Naive B cell (primary cell): ENCODE measurements at places on chromosomes 16 and 17.

GRCh38 chr16:84096447-84097005 lies 20.2 kb downstream of the MBTPS1 start:
- DNase-seq: no peak

- DNase-seq: no peak
Observed at GRCh38 chr17:63265526-63265925, 180.6 kb downstream of the CYB561 start.

DNA sequence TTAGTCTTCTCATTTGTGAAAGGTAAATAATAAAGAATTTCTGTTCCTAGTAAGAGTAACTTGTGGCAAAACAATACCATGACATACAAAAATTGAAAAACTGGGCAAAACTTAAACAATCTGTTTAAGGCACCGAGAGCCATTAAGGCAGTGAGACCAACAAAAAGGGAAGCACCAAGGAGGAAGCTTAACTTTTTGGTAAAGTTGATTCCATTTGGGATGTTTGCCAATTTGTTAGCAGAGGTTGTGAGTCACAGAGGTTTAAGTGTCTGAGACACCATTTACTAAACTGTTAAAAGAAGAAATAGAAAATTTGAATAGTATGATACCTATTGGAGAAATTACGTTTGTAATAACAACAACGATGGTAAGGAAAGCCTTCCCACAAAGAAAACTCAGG lies 4.9 kb downstream of the SLC35G3 start:
- no peak for DNase-seq

DNA sequence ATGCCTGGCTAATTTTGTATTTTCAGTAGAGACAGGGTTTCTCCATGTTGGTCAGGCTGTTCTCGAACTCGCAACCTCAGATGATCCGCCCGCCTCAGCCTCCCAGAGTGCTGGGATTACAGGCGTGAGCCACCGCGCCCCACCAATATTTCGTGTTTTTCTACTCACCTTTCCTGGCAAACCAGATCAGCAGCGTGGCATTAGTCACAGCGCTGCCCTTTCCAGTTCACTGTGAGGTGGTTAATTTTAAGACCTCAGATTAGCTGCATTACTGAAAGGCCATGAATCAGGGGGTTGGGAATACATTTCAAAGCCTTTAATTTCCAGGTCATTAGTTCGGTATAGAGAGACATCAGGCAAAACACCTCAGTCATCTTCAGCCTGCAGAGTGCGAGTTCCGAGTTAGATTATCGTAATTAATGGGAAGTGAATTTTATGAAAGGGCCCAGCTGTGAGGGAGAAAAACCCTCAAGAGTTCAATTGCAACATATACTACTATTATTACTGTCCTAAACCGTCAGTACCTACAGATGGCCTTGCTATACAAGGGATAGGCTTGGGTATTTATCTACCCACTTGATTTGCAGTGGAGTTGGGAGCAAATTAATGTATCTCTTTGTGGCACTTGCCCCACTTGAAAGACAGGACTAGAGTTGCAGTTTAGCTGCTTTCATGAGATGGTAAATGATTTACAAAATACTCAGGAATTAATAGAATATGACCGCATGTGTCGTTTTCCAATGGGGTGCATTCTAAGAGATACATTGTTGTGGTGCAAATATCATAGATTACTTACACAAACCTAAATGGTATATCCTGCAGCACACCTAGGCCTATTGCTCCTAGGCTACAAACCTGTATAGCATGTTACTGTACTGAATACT lies 2.1 kb upstream of the USP32 start:
- no peak for DNase-seq

DNA sequence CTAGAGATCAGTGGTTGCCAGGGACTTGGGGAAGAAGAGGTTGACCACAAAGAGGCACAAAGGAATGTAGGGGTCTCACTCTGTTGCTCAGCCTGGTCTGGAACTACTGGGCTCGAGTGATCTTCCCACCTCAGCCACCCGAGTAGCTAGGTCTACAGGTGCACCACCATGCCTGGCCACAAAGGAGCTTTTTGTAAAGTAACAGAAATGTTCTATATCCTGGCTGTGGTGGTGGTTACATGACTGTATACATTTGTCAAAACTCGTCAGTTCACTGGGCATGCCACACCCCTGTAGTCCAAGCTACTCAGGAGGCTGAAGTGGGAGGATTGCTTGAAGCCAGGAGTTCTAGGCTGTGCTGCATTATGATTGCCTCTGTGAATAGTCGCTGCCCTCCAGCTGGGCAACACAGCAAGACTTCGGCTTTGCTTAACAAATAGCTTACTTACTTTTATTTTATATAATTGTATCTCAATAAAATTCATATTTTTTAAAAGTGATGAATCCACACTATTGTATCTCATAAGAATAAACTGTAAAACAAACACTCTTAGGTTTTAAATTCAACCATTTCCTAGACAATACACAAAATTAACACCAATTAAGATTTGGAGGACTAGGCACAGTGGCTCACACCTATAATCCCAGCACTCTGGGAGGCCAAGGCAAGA lies 5.0 kb downstream of the SKA2 start:
- no peak for DNase-seq

DNA sequence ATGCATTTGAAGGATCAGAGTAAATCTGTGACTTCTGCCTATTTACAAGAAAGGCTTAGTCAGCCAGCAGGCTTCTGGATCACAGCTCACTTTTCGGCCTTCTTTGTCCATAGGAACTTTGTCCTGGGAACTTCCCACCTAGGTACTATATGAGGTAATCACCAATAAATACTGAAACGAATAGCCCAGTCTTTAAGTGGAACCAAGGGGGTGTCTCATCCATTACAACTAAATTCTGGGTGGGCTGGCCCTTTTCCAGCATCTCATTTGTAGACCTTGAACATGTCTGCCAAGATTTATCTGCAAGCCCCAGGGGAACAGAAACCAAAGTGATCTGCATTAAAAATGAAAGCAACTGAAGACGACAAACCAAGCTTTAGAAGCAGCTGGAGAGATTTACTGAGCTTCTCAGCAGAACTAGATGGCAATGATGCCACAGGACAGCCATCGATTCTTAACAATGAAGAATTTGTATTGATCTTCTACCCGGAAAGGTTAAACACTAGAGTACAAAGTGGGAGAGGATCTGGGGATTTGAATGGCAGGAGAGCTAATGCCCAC lies 55.5 kb downstream of the SNX11 start:
- no peak for DNase-seq

DNA sequence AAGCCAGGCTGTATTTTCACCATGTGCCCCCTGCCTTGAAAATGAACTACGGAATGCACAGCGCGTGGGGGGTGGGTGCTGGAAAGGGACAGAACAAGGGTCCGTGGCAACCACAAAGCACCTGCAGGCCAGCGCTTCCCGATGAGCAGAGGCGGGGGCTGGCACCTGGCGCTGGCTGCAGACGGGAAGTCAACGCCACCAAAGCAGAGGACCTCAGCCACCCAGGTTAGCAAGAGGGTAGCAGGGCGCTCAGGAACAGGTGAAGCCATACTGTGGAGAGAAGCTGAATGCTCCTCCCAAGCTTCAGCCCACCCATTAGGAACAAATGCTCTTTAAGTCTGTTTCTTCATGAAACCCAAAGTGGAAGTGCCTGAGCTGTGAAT lies 64.7 kb downstream of the KLHDC4 start:
- no peak for DNase-seq

- no peak for DNase-seq
Observed at GRCh38 chr17:55726440-55726839, 3.8 kb upstream of the TMEM100 start.

- DNase-seq: no peak
Observed at GRCh38 chr17:42460371-42460770, 1.7 kb downstream of the ATP6V0A1 start.

DNA sequence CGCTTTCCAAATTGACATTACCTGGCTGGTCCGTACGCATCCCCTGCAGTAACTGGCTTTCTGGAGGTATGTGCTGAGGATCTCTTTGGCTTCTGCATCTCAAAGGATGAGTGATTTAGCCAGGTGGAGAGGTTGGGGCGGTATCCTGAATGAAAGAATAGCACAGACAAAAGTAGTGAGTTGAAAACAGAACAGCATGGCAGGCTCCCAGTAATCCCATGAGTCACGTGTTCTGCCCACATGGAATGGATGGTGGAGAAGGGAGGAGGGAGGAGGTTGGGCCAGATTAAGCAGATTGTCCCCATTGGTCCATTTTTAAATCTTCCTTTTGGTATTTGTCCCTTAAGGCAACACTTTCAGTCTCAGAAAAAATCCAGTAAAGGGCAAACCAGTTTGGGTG lies 176.0 kb downstream of the WWOX start:
- no peak for DNase-seq

GRCh38 chr16:68249371-68249770 lies 4.2 kb downstream of the PLA2G15 start:
- DNase-seq: no peak

DNA sequence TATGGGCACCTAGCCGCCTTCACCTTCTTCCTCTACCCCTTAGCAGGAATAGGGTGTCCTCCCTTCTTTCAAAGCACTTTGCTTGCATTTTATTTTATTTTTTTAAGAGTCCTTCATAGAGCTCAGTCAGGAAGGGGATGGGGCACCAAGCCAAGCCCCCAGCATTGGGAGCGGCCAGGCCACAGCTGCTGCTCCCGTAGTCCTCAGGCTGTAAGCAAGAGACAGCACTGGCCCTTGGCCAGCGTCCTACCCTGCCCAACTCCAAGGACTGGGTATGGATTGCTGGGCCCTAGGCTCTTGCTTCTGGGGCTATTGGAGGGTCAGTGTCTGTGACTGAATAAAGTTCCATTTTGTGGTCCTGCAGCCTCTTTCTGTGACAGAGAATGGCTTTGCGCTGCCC lies 4.6 kb downstream of the TMUB2 start:
- DNase-seq: no peak

- no peak for DNase-seq
Observed at GRCh38 chr17:7929158-7930023, at the start of gene KCNAB3. Gene KCNAB3, minus strand, starts transcription at chr17:7929856. Its CDS starts 421 bp downstream, at chr17:7929435.

GRCh38 chr16:84467709-84468108 lies 36.8 kb downstream of the MEAK7 start:
- DNase-seq: no peak

- DNase-seq: no peak
Observed at GRCh38 chr16:58265480-58266052, 29.3 kb downstream of the PRSS54 start.

DNA sequence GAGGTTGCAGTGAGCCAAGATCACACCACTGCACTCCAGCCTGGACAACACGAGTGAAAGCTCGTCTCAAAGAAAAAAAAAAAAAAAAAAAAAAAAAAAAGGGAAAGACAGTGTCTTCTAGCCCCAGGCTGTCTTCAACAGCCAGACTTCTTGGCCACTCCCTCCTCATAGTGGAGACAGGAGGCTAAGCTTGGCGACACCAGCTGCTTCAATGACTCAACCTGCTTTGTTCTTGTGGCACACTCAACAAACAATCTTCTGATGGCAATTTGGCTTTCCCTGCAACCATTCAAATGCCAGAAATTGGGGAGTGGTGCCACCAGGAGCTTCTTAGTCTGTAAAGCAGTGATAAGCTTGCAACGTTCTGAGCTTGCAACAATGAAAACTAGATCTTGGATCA lies 290.4 kb upstream of the DYNLRB2 start:
- no peak for DNase-seq

DNA sequence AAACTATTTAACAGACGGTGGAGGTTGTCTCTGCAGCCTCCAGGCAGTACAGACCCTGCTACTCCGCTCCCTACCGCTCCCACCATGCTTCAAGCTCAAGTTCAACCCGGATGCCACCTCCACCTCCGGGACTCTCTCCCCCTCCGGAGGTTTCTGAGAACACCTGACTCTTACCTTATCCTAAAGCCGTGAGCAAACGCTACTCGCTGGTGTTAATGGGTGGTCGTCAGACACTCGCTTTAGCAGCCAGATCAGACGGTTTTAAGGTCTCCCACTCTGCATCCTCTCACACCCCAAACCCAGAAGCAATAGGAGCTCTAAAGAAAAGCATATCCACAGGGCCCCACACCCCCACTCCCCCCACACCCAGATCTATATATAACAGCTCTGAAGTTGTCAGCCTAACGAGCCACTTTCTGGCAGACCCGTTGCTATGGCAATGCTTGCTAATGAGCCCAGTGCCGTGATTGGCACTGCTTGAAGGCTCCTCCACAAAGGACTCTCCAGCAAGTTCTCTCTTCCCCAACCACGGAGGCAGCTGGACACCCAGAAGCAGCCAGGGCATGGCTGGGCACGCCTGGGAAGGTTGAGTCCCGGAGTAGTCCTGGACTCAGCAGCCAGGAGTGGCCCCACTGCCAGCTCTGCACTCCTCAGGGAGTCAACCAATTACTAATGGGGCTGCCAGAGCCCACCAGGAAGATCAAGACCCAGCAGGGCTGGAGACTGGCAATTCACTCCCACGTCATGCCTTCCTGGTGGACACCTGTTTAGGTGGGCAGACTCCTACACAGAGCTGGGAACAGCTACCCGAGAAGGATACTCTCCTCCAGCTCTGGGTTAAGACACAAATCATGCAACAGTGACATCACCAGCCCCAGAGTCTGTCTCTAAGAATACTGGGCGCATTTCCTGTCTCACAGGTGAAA lies 121.2 kb upstream of the RCVRN start:
- no peak for DNase-seq

- DNase-seq: peak; percentile 30
Observed at GRCh38 chr16:81616321-81617020, 162.6 kb upstream of the PLCG2 start.

DNA sequence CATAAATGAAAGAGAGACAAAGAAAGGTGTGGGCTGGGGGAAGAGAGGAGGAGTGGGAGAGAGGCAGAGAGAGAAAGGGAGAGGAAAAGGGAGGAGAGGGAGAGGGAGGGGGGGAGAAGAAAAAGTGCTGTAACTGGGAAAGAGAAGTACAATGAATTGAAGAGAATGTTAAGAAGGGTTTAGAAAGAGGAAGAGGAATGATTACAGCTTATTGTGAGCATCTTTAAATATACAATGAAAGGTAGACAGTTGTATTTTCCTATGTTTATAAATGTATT lies 229.1 kb upstream of the PMFBP1 start:
- no peak for DNase-seq

GRCh38 chr16:71474864-71475263 lies 12.8 kb upstream of the ZNF23 start:
- no peak for DNase-seq

DNA sequence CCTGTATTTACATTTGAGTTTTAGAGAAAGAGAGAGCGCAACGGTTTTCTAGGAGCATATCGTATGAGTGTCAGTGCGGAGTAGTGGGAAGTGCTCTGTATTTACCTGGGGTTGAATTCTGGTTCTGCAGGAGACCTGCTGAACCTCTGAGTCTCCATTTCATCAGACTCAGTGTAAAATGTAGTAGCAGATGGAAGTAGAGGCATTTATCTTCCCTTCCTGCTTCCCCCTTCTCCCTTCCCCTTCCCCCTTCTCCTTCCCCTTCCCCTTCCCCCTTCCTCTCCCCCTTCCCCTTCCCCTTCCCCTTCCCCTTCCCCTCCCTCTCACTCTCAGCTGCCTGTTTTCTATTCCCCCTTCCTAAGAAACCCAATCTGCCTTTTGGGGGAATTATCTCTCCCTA lies 426.9 kb downstream of the NPIPA7 start:
- DNase-seq: no peak

DNA sequence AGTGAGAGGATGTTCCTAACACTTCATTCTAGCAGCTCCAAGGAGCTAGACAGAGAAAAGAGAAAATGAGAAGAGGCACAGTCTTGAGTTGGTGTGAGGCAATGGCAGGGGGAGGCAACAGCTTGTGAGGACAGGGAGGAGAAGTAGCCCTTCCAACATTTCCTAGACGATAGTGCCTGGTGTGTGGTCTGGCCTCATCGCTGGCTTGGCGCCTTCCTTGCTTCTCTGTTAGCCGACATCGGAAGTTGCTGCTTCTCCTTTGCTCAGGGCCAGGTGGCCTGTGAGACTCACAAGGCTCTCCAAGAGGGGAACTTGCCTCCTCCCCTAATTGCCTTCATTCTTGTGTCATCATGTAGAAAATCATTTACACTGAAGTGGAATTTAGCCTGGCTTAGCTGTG lies 208.7 kb downstream of the MAP2K4 start:
- DNase-seq: no peak
